ENCODE measurements at places on chromosomes 6 and 20.

GRCh38 chr6:35035481-35036030 lies 105.6 kb downstream of the TCP11 start:
- no peak for DNase-seq

DNA sequence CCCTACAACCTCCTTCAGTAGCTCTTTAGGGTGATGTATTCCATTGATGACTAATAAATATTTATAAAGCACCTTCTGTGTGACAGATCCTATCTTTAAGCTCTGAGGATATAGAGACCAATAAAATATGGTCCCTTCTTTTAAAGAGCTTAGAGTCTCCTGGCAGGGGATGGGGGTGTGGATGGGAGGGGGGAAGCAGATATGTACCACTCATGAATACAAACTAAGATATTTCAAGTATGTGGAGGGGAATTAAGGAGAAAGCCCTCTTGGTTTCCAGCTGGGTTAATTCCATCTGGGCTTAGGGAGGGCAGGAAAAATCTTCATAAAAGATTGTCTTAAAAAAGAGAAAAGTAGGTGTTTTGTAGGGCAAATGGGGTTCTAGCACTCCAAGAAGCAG lies 21.6 kb upstream of the FBXO9 start:
- no peak for DNase-seq

- no peak for DNase-seq
Measured at GRCh38 chr20:14720251-14720650, 382.8 kb upstream of the FLRT3 start.

DNA sequence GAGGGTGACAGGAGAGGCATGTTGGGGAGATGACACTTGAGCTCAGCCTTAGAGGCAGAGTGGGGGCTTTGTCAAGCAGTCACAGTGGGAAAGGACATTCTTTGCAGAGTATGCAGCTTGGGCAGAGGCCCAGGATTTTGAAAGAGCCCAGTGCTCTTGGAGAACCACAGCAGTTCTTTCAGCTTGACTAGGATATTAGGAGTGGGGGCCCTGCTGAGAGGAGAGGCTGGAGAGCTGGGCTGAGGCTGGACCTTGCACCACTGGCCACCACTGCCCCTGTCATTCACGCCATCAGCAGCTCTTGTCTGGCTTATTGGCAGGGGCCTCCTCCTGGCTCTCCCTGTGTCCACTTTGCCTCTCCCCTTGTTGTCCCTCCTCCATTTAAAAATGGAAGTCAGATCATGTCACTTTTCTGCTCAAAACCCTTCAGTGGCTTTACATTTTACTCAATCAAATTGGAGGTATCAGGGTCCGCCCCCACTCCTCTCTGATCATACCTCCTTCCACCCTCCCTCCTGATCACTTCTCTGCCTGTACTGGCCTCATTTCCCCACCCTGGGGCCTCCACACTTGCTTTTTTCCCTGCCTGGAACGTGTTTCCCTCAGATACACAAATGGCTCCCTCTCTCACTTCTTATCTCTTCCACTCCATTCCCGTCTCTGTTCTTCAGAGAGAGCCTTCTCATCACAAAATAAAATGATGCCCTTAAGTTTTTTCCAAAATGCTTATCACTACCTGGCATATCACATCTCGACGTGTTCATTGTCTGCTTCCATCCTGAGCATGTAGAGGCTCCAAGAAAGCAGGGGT lies 10.5 kb downstream of the MANBAL start:
- DNase-seq: no peak

- DNase-seq: no peak
Measured at GRCh38 chr6:116945809-116946208, 68.8 kb downstream of the RFX6 start.

DNA sequence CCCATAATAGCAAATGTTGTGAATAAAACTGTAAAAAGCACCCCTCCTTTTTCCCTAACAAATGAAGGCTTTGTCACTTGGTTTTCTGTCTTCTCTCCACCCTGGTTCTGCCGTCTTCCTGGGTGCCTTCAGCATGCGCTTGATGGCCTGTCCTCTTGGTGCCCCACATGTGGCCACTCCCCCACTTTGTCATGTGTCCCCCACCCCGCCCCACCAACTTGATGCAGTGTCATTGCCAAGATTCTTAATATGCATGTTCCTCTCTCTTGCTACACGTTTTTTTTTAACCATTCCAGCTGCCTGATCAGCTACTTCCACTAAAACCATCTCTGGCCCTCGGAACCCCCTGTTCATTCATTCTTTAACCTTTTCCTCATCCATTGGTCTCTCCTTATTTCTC lies 340.3 kb downstream of the QKI start:
- no peak for DNase-seq

- DNase-seq: no peak
Measured at GRCh38 chr6:132392270-132392646, 9.0 kb downstream of the MOXD1 start.
